AML-193 (cell line): ENCODE measurements at places on chromosomes 6 and 20.

GRCh38 chr20:34045930-34046725, 52.4 kb downstream of the RALY start:
- DNase-seq = no peak

- DNase-seq = no peak
Observed at GRCh38 chr6:35970181-35970580, 49.3 kb upstream of the SRPK1 start.

DNA sequence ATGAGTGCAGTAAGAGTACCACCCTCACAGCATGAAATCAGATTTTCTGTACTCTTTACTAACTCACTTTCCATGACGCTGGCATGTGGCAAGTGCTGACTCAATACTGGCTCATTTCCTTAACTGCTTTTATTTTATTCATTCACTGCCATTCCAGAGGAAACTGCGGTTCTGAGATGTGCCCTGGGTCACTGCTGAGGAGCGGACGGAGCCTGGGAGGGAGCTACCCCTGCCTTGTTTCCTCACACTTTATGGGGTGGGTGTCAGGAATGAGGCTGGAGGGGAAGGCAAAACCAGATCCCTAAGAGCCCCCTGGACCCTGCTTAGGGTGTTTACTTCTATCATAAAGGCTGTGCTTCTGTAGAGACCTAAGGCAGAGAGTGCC, 14.4 kb downstream of the NT5E start:
- peak; percentile 88 for DNase-seq

DNA sequence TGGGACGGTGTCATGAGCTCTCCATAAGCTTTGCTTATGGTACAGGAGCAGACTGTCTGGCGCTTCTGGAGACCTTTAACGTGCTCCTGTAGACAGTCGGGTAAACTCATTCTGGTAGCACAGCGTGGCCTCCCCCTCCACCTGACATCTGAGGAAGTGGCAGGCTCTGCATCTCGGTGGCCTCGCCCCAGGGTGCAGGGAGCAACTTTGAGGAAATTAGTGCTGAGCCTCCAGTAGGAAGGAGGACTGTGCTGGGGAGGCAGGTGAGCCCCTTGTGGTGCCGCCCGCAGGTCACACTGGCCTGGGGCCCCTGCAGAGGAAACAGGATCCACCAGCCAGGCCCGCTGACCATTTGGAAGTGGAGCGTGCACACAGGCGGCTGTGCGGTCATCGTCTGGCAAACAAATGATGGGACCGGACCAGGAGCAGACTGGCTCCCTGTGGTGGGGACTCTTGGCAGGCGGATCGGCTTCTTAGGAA, 57.9 kb downstream of the SYNJ2 start:
- no peak for DNase-seq

- DNase-seq = no peak
Observed at GRCh38 chr6:84462698-84463097, 235.3 kb upstream of the CEP162 start.

GRCh38 chr6:68729377-68729903, 94.4 kb downstream of the ADGRB3 start:
- DNase-seq = no peak

DNA sequence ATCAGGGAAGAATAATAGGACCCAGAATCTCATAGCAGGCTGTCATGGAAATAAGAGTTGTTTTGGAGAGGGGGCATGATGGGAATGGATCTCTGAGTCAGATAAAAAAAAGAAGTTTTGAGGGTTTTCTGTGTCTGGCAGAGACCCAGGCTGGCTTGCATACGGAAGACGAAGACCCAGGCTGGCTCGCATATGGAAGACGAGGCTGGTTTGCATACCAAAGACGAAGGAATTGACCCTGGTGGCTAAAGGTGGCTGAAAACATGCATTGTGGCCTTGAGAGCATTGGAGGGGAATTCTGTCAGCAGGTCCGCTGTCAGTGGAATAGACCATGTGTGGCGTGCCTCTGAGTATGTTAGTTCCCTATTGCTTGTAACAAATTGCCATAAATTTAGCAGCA, 335.1 kb downstream of the BTBD3 start:
- DNase-seq = no peak

GRCh38 chr20:47070176-47070575, 175.5 kb downstream of the EYA2 start:
- DNase-seq = no peak

GRCh38 chr6:32761072-32761471, 2.3 kb downstream of the HLA-DQB2 start:
- DNase-seq = no peak

GRCh38 chr20:24738981-24739633, 210.0 kb upstream of the CST7 start:
- no peak for DNase-seq

GRCh38 chr6:38755207-38755606, 40.1 kb downstream of the DNAH8 start:
- no peak for DNase-seq

DNA sequence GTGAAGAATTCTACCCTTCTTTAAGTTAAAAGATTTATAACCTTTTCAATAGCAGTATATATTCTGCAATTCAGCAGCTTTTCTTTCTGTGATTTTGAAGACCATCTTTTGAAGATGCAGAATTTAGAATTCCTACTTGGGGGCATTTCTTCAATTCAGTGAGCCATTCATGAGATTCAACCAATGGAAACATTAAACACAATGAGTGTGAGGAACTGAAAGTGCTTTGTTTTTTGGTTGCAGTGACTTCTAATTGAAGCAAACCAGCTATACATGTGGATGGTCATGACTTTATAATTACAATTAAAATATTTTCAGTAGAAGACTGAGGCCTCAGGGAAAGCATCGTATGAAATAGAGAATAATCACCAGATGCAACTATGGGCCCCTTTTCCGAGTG, 108.3 kb downstream of the CARMIL1 start:
- DNase-seq = no peak

GRCh38 chr20:22974354-22974753, 60.8 kb upstream of the SSTR4 start:
- peak; percentile 26 for DNase-seq

DNA sequence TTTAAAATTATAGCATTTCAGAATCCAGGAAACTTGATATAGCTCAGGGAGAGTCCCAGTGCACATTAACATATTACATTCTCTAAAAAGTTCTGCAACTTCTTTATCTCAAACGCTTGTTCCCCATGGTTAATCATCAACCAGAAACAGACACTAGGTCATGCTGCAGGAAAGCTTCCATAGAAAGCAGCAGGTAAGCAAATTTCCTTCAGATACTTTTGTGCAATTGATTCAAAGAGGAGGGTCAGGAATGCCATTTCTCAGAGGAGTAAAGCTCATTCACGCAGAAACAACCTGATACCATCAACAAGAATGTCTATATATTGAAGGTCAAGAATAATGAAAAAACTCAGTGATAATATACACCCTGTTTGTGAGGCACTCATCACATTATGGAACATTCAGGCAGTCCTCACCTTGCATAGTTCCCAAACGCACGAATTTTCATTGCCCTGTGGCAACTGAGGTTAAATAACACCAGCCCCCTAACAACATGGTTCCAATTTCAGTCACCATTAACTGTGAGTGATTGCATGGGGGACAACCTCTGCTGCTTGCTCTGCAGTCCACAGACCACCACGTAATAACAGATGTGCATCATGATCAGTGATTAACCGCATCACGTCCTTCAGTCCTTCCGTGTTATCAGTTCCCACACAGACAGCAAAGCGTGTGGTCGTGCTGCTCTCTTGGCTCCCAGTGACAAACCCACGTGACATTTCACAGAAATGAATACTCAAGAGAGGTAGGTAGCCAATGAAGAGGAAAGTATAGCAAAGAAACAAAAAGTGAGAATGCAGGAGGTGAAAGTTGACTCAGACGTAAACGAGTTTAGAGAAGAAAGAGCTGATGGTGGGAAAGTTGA, 95.7 kb downstream of the LY86 start:
- DNase-seq = no peak
